Large intestine (tissue), 12 donors: ENCODE measurements at places on chromosomes 1 and 21.
A peak's percentile ranks its signal among the peaks of the same experiment; 100 is the strongest.

GRCh38 chr1:158398818-158399514, at the start of gene OR10T2:
Gene OR10T2, minus strand, starts transcription at chr1:158399466. Its CDS starts 0 bp downstream, at chr1:158399466.
- no peak for DNase-seq

- DNase-seq, result no peak
Observed at GRCh38 chr1:159944623-159945455, 574 bp downstream of the IGSF9 start.

- DNase-seq, result peak; percentile 32
Observed at GRCh38 chr21:36209626-36210171, 53.1 kb downstream of the DOP1B start.

GRCh38 chr1:112285746-112286145, 110.3 kb upstream of the CTTNBP2NL start:
- no peak for DNase-seq

- no peak for DNase-seq
Observed at GRCh38 chr21:18334066-18334465, 69.5 kb downstream of the TMPRSS15 start.

GRCh38 chr1:152886085-152886484, 8.0 kb downstream of the SMCP start:
- no peak for DNase-seq

DNA sequence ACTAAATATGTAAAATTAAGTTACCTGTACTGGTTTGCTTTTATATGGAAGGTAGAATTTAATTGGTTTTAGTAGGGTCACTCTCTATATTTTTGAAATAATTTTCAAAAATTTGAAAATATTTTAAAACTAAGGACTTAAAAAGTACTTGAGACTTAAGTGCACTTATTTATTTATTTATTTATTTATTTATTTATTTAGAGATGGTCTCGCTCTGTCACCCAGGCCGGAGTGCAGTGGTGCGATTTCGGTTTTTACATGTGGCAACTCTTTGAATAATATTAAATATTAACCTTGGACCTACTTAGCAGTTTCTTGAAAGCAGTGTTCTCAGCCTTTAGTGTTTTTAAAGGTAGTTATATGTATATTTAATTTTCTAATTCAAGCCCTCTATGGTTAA, 36.4 kb downstream of the TMED5 start:
- no peak for DNase-seq

GRCh38 chr1:81617308-81617967, 183.3 kb upstream of the ADGRL2 start:
- DNase-seq, result no peak

DNA sequence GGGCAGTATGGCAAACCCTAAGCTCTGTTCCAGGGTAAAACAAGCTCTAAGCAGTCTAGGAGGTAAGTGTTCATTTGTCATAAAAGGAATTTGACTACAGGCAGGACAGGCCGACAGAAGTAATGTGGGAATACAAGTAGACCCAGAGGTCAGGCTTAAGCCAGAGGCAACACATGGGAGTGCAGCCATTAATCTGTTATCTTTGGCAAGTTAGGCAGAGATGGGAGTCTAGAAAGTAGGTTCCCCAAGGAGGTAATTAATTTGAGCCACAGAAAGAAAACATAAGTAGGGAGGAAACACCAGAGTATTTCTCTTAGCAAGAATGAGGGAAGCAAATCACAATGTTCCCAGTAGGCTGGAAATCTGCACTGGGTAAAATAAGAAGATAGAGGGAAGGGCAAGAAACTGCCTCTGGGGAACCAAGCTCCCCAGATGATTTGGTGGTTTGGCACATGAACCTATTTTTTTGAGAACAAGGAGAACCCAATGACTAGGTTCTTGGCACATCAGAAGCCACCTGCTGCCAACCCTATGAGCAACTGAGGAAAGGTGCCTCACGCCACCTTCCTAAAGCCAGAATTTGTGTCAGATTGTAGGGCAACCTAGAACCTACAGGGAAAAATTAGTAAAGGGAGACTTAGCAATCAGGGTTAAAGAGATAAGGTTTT, 636.4 kb upstream of the PLXNA2 start:
- no peak for DNase-seq

GRCh38 chr21:37565530-37566223, 199.1 kb downstream of the DYRK1A start:
- no peak for DNase-seq

GRCh38 chr1:99180915-99181314, 83.4 kb upstream of the PLPPR4 start:
- no peak for DNase-seq

DNA sequence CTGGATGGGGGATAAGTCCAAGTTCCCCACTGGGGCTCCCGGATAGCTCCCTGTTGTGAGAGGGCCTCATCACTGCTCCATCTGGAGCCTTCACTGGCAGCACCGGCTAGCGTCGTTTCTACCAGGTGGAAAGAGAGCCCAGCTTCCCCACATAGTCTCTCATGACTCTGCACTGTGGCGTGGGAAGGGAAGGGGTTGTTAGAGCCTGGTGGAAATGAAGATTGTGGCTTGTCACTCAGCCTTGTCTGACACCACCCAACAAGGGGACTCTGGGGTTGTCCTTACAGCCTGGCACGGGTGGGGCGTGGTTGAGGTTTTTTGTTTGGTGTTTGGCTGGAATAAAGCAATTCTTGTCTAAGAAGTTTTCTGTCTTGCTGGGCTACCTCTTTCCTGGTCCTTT, 94.6 kb downstream of the ADARB1 start:
- DNase-seq, result no peak

DNA sequence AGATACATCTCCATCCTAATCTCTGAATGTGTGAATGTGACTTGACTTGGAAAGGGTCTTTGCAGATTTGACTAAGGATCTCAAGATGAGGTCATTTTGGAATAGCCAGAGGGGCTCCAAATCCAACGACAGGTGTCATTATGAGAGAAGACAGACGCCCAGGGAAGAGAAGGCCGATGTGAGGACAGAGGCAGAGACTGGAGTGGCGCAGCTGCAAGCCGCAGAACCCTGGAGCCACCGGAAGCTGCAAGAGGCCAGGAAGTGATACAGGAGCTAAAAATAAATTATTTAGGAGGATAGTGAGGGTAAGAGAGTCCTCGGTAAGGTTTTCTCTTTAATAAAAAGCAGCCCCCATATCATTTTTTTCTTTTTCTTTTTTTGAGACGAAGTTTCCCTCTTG, 9.7 kb upstream of the AADACL4 start:
- DNase-seq, result no peak

GRCh38 chr1:53601867-53602775, 136.8 kb downstream of the GLIS1 start:
- DNase-seq, result no peak

- no peak for DNase-seq
Observed at GRCh38 chr1:192147696-192148095, 10.6 kb upstream of the RGS18 start.
